ENCODE measurements at places on chromosomes 6 and 20. TPM values are rescaled to one million over a fixed set of nuclear protein-coding genes. Genes with fewer than 3 reads are reported as not detected.

GRCh38 chr6:747028-747427, 54.1 kb upstream of the EXOC2 start:
- H3K36me3 ChIP-seq, result no peaks in the 10 kb centered on the region
- no peaks in the 10 kb centered on the region for H3K4me1 ChIP-seq
- peaks cover 2% of the 10 kb centered on the region for H3K27me3 ChIP-seq
- DNase-seq, result no peak
- no peak overlapping the region for H3K4me3 ChIP-seq

DNA sequence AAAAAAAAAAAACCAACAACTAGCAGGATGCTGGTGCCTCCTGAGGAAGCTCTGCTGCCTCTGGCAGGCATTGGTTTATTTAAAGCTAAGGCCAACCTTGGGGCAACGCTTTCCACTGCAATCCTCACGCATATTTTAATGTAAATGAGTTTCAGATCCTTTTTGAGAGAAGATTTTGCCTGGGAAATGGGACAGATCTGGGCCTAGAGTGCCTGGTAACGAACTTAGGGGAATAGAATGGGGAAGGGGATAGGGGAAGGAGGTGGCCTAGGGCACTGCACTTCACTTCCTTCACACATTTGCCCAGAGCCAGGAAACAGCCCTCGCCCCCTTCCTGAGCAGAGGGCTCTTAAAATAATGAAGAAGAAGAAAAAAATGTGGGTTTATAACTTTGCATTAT, 132.7 kb upstream of the TMEM170B start:
- peaks cover 7% of the 10 kb centered on the region for H3K4me1 ChIP-seq
- H3K27me3 ChIP-seq, result no peaks in the 10 kb centered on the region
- no peak overlapping the region for H3K4me3 ChIP-seq

GRCh38 chr20:23125625-23126191, 39.6 kb upstream of the CD93 start:
- no peak overlapping the region for H3K27ac ChIP-seq
- no peak overlapping the region for H3K4me3 ChIP-seq
- no peak for DNase-seq
- H3K4me1 ChIP-seq, result peaks cover 7% of the 10 kb centered on the region
- H3K27me3 ChIP-seq, result no peaks in the 10 kb centered on the region

The PDYN gene
- total RNA-seq, result not detected

- DNase-seq, result no peak
- no peaks in the 10 kb centered on the region for H3K36me3 ChIP-seq
- H3K4me3 ChIP-seq, result no peak overlapping the region
- H3K27ac ChIP-seq, result no peak overlapping the region
- H3K27me3 ChIP-seq, result no peaks in the 10 kb centered on the region
- no peaks in the 10 kb centered on the region for H3K4me1 ChIP-seq
Observed at GRCh38 chr6:156378853-156379252, 398.3 kb upstream of the ARID1B start.

GRCh38 chr6:142235791-142236190, 66.0 kb upstream of the ADGRG6 start:
- no peak overlapping the region for H3K4me3 ChIP-seq
- no peaks in the 10 kb centered on the region for H3K36me3 ChIP-seq
- no peak for DNase-seq
- peaks cover 1% of the 10 kb centered on the region for H3K27me3 ChIP-seq

The NFATC2 gene
- 65.0 TPM for total RNA-seq

DNA sequence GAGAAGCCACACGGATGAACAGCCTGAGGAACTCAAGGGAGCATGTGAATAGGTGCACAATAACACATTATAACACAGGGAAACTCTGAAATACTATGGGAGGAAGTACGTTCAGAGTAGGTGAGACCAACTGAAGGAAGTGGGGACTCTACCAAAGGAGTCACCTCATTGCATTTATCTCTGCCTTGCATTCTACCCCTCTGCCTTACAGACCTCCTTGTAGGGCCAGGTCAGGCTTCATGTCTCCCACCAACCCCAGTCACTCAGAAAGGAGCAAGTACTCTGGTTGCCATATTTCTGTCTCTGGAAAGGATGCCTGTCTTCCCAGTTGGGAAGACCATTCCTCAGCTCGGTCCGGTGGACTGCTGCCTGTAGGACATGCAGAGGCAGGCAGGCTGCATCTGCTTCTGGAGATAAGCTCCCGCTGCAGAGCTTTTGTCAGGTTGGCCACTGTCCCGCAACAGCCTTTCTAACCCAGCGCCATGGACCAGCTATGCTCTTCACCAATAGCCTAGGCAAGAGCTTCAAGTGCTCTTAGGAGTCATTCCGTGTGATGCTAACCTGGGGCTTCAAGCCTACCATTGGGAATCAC, 51.6 kb upstream of the ASIP start:
- no peaks in the 10 kb centered on the region for H3K36me3 ChIP-seq
- no peak for DNase-seq
- H3K4me1 ChIP-seq, result peaks cover 4% of the 10 kb centered on the region
- H3K4me3 ChIP-seq, result no peak overlapping the region
- no peak overlapping the region for H3K27ac ChIP-seq
- peaks cover 41% of the 10 kb centered on the region for H3K27me3 ChIP-seq

GRCh38 chr6:147900247-147900830, 391.8 kb downstream of the SAMD5 start:
- no peak overlapping the region for H3K27ac ChIP-seq
- no peaks in the 10 kb centered on the region for H3K36me3 ChIP-seq
- no peak overlapping the region for H3K4me3 ChIP-seq
- H3K27me3 ChIP-seq, result no peaks in the 10 kb centered on the region
- H3K4me1 ChIP-seq, result no peaks in the 10 kb centered on the region

- no peak overlapping the region for H3K27ac ChIP-seq
- H3K4me3 ChIP-seq, result no peak overlapping the region
- DNase-seq, result no peak
- no peaks in the 10 kb centered on the region for H3K36me3 ChIP-seq
- H3K27me3 ChIP-seq, result peaks cover 13% of the 10 kb centered on the region
Observed at GRCh38 chr6:33466075-33466735, 11.8 kb downstream of the ZBTB9 start.

DNA sequence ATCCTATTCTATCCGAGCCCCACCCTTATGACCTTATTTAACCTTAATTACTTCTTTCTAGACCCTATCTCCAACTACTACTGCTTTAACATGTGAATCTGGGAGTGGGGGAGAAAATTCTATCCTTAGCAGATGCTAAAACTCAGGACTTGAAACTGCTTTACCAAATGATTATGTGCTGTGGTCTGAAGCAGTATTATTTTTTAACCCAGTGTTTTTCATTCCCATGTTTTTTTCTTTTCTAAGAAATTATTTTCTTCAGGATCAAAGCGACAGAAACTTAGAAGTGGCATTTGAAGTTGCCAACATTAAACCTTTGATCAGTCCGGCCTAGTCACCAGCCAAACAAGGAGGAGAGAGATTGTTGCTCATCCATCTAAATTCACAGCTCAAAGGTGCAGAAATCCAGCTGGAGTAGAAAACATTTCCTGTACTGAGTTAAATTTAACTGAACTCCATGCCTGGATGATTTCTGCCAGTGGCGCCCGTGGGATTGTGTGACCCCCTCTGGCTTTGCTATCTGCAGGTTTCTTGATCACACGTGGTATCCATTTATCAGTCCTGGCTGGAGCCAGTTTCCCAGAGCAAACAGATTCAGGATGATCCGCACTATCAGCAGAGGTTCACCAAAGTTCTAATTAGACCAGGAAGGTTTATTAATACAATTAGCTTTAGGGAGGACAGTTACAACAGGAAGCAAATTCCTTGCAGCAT, 300.5 kb downstream of the PLCB1 start:
- no peaks in the 10 kb centered on the region for H3K27me3 ChIP-seq
- DNase-seq, result no peak
- no peaks in the 10 kb centered on the region for H3K4me1 ChIP-seq
- H3K36me3 ChIP-seq, result no peaks in the 10 kb centered on the region
- H3K27ac ChIP-seq, result no peak overlapping the region

DNA sequence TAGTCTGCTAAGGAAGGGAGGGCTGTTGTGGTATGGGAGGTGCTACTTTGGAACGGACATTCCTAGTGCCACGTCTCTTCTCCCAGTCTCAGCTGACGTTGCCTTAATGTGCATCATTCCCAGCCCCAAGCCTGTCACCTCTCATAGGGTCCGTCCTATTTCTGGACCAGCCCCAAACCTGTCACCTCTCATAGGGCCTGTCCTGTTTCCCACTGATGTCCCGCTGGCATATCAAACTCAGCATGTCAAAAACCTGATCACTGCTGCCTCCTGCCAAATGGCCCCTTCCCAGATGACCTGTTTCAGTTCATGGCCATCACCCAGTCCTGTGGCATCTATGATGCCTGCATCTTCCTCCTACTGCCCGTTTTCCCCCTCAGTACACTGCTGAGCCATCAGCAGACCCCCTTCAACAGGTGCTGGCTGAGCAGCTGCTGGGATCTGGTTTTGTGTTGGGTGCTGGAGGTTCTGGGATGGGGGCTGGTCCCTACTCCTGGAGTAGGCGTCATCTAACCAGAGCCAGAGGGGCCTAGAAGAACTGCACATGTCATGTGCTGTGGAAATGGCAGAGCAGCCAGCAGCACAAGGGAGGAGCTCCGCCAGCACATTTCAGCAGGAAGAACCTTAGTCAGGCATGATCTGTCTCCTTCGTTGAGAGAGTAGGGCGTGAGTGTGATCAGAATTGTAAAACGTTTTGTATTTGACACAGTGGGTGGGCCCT, 3.3 kb downstream of the ENTPD6 start:
- no peak for DNase-seq
- H3K27me3 ChIP-seq, result no peaks in the 10 kb centered on the region
- H3K4me3 ChIP-seq, result no peak overlapping the region
- no peak overlapping the region for H3K27ac ChIP-seq

The TRAPPC3L gene
- total RNA-seq, result not detected

The C20orf144 gene
- total RNA-seq, result 0.26 TPM

DNA sequence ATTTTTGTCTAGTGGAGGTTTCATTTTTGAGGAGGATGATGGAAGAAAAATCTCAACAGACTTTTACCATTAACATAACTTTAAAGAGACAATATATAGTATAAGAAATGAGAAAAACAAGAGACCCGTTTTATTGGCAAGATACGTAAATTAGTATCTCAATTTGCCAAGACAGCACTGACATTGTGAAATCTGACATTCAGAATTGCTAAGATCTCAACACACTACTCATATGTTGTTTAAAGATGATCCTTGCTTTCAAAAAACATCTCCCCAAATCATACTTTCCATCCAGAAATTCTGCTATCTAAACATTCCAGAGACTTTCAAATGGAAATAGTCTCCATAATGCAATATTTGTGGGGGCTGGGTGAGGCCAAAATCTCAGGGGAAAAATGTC, 220.9 kb upstream of the CEP162 start:
- H3K4me1 ChIP-seq, result no peaks in the 10 kb centered on the region
- no peaks in the 10 kb centered on the region for H3K36me3 ChIP-seq
- DNase-seq, result no peak
- H3K27me3 ChIP-seq, result no peaks in the 10 kb centered on the region
- H3K4me3 ChIP-seq, result no peak overlapping the region

GRCh38 chr20:63766695-63767426, 27.3 kb downstream of the SLC2A4RG start:
- H3K27me3 ChIP-seq, result peaks cover 9% of the 10 kb centered on the region
- H3K36me3 ChIP-seq, result no peaks in the 10 kb centered on the region
- H3K4me3 ChIP-seq, result no peak overlapping the region

The BTN1A1 gene
- total RNA-seq, result not detected

The RBPJL gene
- total RNA-seq, result not detected

GRCh38 chr6:11734861-11735613, 43.6 kb downstream of the ADTRP start:
- no peaks in the 10 kb centered on the region for H3K27me3 ChIP-seq
- peaks cover 37% of the 10 kb centered on the region for H3K4me1 ChIP-seq
- H3K36me3 ChIP-seq, result peaks cover 7% of the 10 kb centered on the region
- no peak overlapping the region for H3K4me3 ChIP-seq

The PRSS35 gene
- total RNA-seq, result not detected

- peaks cover 2% of the 10 kb centered on the region for H3K27me3 ChIP-seq
- peak overlapping the region; percentile 99 for H3K4me3 ChIP-seq
- peaks cover 33% of the 10 kb centered on the region for H3K36me3 ChIP-seq
- peaks cover 37% of the 10 kb centered on the region for H3K4me1 ChIP-seq
- peak; percentile 79 for DNase-seq
Observed at GRCh38 chr20:63215101-63216040, 560 bp downstream of the YTHDF1 start.

The RAET1L gene
- not detected for total RNA-seq

DNA sequence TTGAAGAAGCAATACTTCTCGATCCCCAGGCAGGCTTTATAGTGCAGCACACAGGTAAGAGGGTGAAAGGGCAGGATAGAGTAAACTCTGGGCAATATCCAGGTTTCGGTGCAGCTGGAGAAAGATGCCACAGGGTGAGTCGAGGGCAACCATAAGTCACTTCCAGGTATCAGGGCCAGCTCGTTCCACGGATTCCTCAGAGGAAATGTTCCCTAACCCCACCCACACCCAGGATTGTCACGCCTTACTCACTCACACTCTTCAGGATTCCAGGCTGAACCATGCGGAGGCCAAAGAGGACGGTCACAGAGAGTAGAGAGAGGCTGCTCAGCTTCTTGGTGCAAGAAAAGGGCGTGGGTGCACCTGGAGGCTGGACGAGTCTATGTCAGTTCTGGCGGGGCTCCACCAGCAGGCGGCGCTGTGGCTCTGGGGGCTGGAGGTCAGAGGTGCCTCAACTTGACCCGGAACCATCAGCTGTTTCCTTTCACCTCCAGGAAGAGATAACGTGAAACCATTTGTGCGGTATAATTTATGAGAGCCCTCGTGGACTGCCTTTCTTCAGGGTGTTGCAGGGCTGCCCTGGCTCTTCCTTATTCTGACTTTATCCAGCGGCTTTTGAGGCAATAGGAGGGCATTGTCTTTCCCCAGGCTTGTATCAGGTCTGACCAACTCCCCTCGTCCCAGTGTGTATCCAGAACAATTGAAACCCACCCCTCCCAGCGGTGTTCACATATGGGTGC, 14.5 kb upstream of the WFDC12 start:
- H3K4me1 ChIP-seq, result no peaks in the 10 kb centered on the region
- H3K36me3 ChIP-seq, result no peaks in the 10 kb centered on the region
- peaks cover 12% of the 10 kb centered on the region for H3K27me3 ChIP-seq
- DNase-seq, result peak; percentile 89
- no peak overlapping the region for H3K27ac ChIP-seq
- no peak overlapping the region for H3K4me3 ChIP-seq

The ADGRF4 gene
- not detected for total RNA-seq

The CDSN gene
- total RNA-seq, result not detected

DNA sequence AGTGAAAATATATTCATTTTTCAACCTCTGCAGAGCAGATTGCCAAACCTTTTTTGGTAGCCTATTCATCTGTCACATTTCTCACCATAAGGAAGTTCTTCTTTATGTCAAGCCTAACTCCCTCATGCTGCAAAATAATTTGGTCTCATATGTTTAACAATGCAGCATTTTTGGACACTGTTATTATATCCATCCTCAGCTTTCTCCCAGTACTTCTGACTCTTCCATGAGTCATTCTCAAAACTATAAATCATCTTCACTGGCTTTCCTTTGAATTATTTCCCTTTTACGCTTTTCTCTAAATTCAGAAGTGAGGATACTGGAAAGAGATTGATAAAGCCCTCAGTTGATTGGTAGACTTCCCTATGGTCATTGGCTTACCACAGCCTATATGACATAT, 192.2 kb downstream of the TPBG start:
- H3K27me3 ChIP-seq, result no peaks in the 10 kb centered on the region
- H3K4me3 ChIP-seq, result no peak overlapping the region
- no peaks in the 10 kb centered on the region for H3K4me1 ChIP-seq

The PGC gene
- total RNA-seq, result not detected
